BE2C (cell line): ENCODE measurements at places on chromosomes 4 and X.

- DNase-seq: no peak
Observed at GRCh38 chrX:154033848-154034247, 14.1 kb upstream of the IRAK1 start.

DNA sequence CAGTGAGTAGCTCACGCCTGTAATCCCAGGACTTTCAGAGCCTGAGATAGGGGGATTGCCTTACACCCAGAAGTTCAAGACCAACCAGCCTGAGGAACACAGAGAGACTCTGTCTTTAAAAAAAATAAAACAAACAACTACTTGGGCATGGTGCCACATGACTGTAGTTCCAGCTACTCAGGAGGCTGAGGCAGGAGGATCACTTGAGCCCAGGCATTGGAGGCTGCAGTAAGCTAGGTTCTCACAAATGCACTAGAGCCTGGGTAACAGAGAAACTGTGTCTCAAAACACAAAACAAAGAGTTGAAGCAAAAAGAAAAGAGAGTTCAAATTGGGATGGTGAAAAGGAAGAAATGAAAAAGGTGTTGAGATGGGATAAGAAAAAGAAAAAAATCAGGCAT, 10.8 kb downstream of the CAMK2D start:
- no peak for DNase-seq

GRCh38 chr4:125243789-125244397, 70.9 kb upstream of the FAT4 start:
- DNase-seq: no peak

GRCh38 chr4:184473499-184474262, 669 bp downstream of the IRF2 start:
- DNase-seq: peak; percentile 55

- no peak for DNase-seq
Observed at GRCh38 chrX:1074172-1074571, 138.3 kb downstream of the CRLF2 start.

GRCh38 chr4:3500111-3500510, 32.1 kb downstream of the LRPAP1 start:
- DNase-seq: no peak
